ENCODE measurements at places on chromosomes 2 and 18.
A peak's percentile ranks its signal among the peaks of the same experiment; 100 is the strongest.

DNA sequence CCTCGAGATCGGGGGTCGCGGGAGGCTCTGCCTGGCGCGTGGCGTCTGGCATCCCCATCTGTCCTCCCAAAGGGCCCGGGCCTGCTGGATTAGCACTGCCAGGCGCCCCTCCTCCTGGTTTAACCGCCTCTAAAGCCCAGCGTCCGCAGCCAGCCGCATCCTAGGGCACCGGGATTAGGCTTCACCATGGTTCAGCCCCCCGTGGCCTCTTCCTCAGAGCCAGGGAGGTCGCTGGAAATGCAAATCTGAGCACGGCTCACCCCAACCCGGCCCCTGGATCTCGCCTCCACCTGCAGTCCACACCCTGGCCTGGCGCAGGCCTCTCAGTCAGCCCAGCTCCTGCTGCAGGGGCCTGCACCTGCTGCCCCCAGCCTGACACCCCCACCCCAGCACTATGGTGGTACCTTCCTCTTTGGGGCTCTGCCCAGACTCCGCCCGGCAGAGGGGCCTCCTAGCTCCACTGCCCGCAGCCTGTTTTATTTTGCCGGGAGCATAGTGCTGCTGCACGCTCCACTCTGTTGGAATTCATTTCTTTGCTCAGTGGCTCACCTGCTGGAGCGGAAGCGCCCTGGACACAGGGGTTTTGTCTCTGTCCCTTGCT is 13.2 kb downstream of the PRELID3A start:
- DNase-seq = peak; percentile 80

DNA sequence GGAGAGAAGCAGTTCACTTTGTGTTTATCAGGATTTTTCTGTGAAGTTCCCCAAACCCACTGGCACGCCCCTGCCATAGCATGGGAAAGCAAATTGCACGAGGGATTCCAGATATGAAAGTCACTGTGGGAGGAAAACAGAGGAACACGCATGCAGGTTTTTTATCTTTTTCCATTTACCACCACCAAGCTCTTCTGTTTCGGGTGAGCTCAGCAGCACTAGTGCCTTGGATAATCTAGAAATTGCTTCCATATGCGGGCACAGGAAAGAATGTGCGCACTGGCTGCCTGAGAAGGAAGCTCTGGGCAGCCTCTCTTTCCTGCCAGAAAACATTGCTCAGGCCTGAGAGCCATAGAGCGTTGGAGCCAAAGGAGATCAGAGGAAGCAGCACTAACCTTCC is 65.9 kb upstream of the WIPF1 start:
- DNase-seq = no peak

GRCh38 chr2:204538182-204539018 is 6.9 kb upstream of the PARD3B start:
- DNase-seq = no peak

- DNase-seq = peak; percentile 61
These were observed 18.6 kb downstream of the THADA start for GRCh38 chr2:43576981-43577892.

- DNase-seq = peak; percentile 5
These were observed 6.2 kb upstream of the SDC1 start for GRCh38 chr2:20231159-20231558.

- DNase-seq = no peak
These were observed 149.0 kb upstream of the HDAC4 start for GRCh38 chr2:239549711-239550255.

GRCh38 chr18:42778024-42778423 is 337.5 kb downstream of the RIT2 start:
- DNase-seq = no peak

DNA sequence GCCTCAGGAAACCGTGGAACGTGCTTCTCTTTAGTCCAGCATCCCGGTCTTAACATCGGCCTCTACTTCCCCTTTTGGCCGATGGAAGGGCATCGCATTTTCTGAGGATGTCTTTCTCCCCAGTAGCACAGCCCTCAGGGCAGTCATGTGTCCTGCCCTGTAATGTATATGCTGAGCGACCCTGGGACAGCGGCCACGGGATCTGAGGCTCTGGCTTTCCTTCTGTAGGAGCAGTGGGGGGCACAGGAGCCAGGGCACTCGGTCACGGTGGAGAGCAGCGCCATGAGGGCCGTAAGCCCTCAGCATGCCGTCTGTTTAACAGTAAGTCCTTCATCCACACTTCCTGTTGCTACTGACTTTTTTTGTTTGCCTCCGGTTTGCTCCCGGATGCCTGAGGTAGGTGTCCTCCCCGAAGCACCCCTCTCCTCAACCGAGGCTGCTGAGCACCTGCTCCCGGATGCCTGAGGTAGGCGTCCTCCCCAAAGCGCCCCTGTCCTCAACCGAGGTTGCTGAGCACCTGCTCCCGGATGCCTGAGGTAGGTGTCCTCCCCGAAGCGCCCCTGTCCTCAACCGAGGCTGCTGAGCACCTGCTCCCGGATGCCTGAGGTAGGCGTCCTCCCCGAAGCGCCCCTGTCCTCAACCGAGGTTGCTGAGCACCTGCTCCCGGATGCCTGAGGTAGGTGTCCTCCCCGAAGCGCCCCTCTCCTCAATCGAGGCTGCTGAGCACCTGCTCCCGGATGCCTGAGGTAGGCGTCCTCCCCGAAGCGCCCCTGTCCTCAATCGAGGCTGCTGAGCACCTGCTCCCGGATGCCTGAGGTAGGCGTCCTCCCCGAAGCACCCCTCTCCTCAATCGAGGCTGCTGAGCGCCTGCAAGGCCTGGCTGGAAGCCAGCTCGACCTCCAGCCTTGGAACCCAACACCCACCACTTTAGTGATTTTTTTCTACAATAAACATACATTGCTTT is 169.3 kb downstream of the HDAC4 start:
- no peak for DNase-seq

GRCh38 chr2:195648787-195649186 is 8.2 kb upstream of the SLC39A10 start:
- DNase-seq = no peak

All from HAP-1 (cell line).